Midbrain (tissue), 1 donor: ENCODE measurements at places on chromosomes 11 and 22.

DNA sequence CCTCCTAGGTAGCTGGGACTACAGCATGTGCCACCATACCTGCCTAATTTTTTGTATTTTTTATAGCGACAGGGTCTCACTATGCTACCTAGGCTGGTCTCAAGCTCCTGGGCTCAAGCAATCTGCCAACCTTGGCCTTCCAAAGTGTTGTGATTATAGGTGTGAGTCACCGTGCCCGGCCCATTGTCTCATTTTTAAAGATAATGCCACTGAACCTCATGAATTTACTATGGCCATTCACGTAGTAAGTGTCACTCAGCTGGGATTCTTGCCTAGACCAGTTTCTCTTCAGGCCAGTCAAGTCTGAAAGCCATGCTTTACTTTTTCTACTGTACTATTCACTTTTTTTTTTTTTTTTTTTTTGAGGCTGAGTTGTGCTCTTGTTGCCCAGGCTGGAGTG, 22.4 kb downstream of the DEPDC5 start:
- no peak for DNase-seq

GRCh38 chr11:86687185-86687778, 14.9 kb upstream of the ME3 start:
- DNase-seq = no peak

DNA sequence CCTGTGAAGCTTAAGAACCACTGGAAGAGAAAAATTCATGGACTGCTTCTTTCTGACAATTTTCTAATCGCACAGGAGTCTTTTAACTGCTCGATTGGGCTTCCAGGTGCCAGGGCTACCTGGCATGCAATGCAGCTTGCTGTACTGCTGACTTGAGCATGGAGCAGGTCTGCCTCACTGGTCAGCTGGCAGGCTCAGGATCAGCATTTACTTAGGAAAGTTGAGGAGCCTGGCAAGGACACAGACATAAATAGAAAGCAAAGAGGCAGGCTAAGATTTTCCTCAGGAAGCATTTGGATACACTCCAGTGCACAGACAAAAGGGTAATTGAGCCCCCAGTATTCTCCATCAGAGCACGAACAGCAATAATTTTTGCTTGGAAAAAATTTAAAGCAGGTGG, 163.5 kb downstream of the CSNK2A3 start:
- peak; percentile 40 for DNase-seq

DNA sequence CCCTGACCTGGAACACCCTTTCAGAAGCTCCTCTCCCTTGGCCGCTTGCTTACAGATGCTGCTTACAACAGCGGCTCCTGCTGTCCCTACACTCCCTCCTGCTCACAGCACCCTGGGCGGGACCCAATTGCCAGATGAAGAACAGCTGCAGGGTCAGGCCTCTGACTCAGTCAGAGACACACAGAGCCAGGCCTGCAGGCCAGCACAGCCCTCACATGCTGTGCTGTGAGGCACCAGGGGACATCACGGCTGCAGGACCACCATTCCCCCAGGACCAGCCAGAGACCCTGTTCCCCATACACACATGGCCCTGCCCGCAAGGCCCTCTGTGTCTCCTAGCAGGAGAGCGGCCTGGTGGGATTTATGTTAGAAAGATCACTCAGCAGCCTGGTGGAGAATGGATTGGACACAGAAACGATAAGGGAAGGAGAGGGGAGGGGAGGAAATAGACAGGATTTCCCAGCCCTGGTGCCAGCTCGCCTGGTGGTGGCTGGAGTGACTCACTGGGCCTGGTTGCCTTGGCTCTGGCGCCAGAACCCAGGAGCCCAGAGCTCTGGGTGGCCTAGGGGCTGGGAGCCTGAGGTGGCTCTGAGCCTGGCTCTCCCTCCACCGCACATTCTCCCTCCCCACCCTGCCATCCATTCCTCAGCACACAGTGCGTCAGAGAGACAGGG, 6.7 kb downstream of the CAPN5 start:
- peak; percentile 32 for DNase-seq

DNA sequence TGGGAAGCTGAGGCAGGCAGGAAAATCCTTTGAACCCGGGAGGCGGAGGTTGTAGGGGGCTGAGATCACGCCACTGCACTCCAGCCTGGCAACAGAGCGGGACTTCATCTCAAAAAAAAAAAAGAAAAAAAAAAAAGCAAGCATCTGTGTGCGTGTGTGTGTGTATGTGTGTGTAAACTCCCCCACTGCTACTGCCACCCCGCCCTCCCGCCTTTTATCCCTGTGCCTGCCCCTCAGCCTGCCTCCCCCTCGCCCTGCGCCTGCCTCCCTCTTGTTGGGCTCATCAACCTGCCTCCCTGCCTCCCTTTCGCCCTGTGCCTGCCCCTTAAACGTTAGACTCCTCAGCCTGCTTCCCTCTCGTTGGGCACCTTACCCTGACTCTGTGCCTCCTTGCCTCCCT, 18.0 kb downstream of the TMEM258 start:
- DNase-seq = no peak

- DNase-seq = no peak
Observed at GRCh38 chr11:43497144-43497543, 138.4 kb downstream of the TTC17 start.

DNA sequence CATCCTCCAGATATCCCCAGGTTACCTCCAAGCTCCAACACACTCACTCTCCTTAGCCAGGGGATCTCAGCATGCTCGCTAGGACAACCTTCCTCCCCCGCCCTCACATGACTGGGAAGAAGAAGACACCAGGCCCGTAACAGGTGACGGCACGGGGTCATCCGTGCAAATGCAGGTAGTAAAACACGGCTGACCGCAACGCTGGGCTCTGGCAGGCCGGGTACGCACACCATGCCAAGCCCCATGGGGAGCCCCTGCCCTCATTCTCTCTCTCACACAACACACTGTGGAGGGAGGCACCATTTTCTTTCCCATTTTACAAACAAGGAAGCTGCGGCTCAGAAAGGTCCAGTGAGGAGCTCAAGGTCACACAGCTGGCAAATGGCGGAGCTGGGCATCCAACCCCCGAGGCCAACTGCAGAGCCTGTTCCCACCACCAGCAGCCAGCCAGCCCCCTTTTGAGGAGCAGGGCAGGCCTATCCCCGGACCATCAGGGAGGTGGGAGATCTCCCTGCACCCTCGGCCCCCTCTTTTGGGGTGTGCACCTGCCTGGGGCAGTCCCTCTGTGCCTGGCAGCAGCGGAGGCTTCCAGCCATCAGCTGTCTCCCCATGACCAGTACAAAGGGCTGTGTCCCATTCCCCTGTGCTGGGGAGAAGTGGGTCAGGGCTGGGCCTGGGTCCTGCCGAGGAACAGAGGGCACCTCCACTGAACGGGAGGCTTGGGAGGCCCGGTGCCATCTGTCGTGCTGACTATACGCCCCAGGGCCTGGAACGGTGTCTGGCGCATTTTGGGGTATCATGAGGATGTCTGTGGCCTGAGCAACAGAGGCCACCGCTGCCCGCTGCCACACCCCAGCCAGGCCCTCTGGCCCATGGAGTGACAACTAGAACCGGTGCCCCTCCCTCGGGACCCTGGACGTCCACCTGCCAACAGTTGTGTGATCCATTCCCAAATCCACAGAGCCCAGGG, 280.9 kb downstream of the CTTN start:
- no peak for DNase-seq

DNA sequence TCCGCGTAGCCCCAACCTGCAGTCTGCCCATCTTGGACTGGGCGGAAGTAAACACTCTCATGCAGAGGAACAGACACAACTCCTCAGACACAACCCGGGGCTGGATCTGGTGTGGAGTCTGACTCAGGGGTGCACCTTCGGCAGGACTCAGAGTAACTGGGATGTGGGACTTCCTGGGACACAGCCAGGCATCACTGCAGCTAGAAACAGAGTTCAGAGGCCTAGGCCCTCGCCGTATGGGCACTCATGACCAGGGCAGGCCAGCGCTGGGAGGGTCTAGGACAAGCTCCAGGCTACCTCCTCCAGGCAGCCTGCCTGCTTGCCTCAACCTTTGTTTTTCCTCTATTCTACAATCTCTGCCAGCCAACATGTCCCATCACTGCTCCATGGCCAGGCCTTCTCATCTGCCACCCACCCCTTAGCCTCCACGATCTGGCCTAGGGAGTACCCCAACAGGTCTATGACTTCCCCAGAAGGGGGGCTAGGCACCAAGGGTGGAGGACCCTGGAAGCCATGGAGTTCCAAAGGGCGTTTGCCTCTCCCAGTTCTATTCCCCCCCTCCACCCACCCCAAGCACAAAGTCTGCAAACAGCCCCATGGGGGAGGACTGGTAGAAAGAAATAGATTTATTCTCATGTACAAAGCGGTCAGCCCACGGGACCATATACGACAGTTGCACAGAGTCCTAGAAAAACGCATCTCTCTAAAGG, 98.5 kb downstream of the PDE2A start:
- DNase-seq = no peak

GRCh38 chr11:25562417-25562816, 769.5 kb upstream of the ANO3 start:
- DNase-seq = no peak

DNA sequence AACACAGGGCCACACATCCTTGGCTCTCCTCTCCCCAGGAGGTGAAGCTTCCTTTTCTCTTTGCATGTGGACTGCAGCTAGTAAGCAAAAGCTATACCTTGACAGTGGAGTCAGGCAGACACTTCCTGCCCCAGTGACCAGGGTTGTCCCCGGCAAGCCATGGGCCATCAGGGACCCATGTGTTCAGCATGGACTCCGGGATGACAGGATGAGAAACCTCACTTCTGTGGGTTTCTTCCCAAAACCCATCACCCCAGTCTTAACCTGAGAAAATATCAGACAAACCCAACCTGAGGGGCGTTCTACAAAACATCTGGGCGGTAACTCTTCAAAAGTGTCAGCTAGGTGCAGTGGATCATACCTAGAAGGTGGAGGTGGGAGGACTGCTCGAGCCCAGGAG, 40.2 kb downstream of the GNB1L start:
- no peak for DNase-seq

GRCh38 chr11:63042596-63042995, 27.0 kb upstream of the SLC22A8 start:
- no peak for DNase-seq

DNA sequence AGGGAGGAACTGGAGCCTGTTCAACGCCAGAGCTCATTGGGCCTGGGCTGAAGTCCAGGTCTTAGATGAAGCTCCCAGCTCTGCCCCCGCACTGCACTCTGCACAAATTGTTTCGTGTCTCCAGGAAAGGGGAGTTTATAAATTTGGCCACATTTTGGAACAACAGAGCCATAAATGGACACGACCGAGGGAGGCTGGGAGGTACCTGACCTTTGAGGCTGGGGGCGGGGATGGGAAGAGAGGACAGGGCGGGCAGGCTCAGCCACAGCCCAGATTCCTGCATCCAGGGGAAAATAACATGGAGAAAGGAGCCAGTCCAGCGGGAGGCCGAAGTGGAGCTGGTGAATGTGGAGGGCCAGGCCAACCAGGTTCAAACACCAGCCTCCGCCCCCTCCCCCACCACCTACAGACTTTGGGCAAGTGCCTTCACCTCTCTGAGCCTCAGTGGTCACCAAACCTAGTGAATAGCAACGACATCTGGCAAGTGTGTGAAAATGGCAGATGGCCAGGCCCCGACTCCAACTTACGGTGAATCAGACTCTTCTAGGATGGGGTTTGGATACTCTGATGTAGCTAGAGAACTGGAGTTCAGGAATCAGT, 36.8 kb upstream of the SMTN start:
- DNase-seq = no peak

GRCh38 chr11:17012712-17013547, 1.3 kb downstream of the PLEKHA7 start:
- peak; percentile 48 for DNase-seq

DNA sequence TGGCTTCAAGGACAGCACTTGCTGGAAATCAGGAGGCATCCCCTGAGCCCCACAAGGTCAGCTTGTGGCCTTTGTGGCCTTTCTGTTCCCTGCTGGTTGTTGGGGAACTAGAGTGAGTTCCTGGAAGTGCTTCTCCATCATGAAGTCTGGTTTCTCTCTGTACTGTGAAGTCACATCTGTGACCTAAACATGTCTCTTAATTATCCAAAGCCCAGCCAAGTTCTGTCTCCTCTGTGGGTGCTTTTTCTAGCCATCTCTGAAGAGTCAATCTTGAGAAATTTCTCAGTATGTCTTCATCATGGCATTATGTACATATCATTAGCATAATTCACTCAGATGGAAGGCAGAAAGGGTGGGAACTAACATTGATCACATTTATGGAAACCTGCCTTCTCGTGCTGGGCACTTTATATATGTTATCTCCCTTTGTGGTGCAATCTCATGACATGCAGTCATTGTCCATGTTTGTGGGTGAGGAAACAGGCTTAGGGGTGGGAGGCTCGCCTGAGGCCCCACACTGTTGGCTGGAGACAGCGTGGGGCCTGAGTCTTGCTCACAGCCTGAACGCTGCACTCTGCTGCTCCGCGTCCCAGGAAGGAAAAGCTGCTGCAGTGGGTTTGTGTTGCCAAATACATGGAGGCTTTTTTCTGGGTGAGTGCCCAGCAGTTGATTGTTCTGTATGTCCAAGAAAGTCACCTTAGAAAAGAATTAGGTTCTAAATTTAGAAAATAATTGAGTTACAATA, 24.6 kb downstream of the IGHMBP2 start:
- no peak for DNase-seq

DNA sequence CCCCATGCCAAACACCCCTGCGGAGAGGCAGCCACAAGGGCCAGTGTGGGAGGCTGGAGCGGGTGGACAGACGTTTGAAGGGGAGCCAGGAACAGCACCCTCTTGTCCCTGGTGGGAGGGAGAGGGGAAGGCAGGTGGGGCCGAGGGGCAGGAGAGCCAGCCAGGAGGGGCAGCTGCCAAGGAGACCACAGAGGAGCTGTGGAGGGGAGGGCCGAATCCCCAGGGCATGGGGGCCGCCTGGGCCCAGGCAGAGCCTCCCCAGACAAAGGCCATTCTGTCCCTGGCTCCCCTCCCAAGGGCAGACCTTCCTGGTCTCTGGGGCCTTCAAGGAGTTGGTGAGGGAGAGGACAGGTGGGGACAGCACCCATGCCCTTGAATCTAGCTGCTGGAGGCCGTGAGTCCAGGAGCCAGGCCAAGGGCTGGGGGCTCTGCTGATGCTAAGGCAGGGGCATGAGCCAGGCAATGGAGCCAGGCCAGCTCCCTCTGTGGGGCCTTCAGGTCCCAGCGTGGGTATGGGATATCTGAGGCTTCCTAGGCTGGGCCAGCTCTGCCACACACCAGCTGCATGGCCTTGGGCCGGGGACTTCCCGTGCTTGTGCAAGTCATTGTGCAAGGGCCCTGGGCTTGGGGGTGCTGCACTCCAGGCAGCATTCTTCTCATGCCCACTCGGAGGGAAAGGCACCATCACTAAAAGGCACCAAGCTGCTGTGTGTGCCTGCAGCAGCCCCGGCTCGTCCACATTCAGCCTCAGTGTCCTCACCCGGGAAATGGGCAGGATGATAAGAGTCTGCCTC, 11.4 kb downstream of the EMID1 start:
- peak; percentile 2 for DNase-seq
